ENCODE measurements at places on chromosomes 6 and 20.

DNA sequence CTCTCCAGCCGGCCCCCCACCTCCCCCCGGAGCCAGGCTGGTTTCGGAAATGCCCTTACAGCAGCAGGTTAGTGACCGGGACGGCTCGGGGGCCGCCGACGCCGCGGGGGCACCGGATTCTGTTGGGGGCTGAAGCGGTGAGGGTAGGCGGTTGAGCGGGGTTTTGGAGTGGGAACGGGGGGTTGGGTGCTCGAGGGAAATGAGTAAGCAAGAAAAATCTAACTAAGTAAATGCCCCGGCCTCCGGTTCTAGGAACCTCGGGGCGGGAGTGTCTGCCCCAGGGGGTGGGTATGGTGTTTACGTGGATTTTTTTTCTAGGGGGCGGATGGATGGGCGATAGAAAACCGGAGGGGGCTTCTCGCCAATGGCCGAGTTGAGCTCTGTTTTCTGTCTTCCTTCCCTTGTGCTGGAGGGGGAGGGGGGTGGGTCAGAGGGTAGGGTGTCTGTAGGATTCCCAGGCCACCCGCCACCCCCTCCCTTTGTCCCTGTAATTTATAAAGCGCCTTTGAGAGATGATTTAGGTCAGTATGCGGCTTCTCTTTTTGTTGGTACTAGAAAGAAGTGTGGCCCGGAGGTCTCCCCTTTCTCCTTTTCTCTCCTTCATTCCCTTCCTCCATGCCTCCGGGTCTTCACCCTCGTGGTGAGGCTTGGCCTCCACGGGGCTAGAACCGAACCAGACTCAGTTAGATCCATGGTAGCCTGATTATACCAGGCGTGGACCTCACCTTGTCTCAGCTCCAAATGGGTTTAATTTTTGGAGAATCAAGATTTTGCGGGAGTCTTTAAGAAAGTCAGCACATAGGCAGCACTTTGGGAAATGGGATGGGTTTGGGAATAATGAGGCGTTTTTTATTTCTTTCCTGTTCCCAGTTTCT lies 2.3 kb downstream of the E2F3 start:
- H3K27me3 ChIP-seq: no peaks in the 10 kb centered on the region
- H3K27ac ChIP-seq: peak overlapping the region; percentile 86
- H3K4me3 ChIP-seq: peak overlapping the region; percentile 87

DNA sequence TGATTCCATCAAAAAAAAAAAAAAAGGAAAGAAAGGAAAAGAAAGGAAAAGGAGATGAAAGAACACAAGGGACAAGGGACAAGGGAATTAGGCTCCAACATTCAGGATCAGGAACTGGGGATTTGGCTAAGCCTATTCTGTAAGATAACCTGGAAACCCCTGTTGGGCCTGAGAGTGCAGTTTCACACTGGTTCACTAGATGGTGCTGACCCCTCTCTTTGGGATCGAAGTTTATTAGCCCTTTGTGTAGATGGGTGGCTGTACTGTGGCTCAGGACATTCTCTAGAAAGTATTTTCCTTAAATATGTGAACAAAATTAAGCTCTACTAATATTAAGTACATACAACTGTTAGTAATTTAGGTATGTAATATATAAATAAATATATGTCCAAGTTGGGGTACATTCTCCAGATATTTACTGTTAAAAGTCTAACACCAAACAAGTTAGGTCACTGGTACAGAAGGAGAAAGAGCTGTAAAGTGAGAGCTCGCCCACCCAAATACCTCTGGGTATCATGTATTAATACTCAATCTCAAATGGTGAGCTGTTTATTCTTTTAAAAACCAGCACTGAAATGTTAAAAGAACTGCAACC lies 6.3 kb downstream of the OR2A4 start:
- H3K4me3 ChIP-seq: no peak overlapping the region
- H3K27ac ChIP-seq: no peak overlapping the region
- H3K27me3 ChIP-seq: no peaks in the 10 kb centered on the region

- H3K27me3 ChIP-seq: peaks cover 6% of the 10 kb centered on the region
- no peak for ATAC-seq
- H3K4me1 ChIP-seq: peaks cover 5% of the 10 kb centered on the region
- H3K27ac ChIP-seq: peak overlapping the region; percentile 61
These were observed 6.3 kb downstream of the SDCBP2 start for GRCh38 chr20:1322511-1323245.

- H3K4me1 ChIP-seq: no peaks in the 10 kb centered on the region
- peak overlapping the region; percentile 38 for H3K27ac ChIP-seq
- H3K36me3 ChIP-seq: no peaks in the 10 kb centered on the region
- no peak overlapping the region for H3K4me3 ChIP-seq
- ATAC-seq: no peak
These were observed 405.9 kb upstream of the SULF2 start for GRCh38 chr20:48191200-48191599.

DNA sequence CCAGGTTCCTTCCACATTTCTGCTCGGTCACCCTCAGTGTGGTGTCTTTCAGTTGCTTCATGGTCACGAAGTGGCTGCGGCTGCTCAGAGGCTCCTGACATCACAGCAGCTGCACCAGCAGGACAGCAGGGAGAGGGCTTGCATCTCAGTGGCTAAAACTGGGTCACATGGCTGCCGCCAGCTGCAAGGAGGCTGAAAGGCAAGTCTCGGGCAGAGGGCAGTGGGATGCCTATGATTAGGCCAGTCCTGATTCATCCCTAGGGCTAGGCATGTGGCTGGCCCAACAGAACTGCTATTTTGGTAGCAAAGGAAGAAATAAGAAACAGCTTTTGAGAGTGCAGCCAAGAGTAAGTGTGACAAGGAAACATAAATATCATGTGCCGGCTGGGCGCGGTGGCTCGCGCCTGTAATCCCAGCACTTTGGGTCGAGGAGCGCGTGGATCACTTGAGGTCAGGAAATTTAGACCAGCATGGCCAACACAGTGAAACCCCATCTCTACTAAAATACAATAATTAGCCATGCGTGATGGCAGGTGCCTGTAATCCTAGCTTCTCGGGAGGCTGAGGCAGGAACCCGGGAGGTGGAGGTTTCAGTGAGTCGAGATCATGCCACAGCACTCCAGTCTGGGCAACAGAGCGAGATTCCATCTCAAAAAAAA lies 46.6 kb downstream of the RBM38 start:
- H3K4me1 ChIP-seq: peaks cover 97% of the 10 kb centered on the region
- no peaks in the 10 kb centered on the region for H3K27me3 ChIP-seq
- H3K27ac ChIP-seq: peak overlapping the region; percentile 95

DNA sequence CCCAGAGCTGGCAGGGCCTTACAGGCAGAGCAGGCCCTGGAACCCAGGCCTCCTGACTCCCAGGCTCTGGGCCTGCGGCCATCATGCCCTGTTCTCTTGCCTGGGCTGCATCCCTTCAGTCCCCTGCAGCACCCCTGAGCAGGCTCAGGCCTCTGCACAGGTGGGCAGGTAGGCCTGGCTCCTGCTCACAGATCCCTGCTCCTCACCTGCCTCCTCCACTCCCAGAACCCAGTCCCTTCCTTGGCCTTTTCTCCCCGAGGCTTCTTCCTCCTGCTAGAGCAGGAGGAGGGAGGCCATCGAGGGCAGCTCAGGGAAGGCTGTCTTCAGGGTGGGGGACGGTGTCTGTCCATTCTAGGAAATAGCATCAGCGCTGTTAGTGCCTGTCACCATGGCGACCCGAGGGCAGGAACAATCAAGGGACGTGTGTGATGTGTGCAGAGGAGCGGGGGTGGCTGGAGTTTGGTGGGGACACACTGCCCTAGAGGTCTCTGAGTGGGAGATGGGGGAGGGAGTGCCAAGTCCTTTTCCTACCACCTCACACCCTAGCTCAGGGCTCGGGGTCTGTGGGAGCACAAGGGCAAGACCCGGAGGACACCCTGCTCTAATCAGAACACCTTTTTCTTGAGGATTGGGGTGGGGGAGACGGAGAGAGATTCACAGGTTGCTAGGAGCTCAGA lies 26.6 kb downstream of the GLP1R start:
- H3K4me1 ChIP-seq: no peaks in the 10 kb centered on the region
- no peak overlapping the region for H3K4me3 ChIP-seq
- H3K27ac ChIP-seq: no peak overlapping the region

DNA sequence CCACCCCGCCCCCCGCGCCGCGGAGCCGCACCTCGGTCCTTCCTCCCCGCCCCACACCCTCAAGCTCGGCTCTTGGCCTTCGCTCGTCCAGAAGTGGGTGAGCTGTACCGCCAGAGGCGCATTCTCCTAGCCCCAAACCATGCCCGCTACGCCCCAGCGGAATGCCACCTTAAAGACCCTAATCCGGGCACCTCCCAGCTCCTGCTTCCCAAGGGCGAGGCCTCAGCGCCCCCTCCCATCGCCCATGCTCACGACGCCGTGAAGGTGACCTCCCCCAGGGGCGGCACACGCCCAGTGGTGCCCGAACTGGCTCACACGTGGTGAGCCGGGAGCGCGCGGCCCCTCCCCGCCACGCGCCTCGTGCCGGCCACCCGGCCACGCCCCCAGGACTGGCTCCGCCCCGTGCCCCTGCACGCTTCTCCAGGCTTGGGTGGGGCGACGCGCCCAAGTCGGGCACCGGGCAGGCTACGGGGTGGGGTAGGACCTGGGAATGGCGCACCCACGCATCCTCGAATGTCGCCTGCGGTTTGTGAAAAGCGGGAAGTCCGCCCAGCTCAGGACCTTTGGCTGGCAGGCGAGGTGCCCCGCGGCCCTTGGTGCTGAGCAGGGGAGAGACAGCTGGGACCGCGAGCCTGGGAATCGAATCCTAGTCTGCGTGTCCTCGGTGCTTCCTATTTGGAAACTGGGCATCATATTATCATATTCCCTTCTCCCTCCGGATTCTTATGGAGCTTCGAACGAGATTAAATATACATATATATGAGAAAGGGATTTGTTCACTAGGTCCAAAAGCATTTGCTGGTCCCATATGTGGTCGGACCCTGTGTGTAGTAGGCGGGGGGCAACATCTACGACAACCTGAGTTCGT lies 941 bp upstream of the SOX12 start:
- peak overlapping the region; percentile 83 for H3K4me3 ChIP-seq
- ATAC-seq: peak; percentile 75
- H3K27ac ChIP-seq: peak overlapping the region; percentile 97
- H3K36me3 ChIP-seq: no peaks in the 10 kb centered on the region
- H3K27me3 ChIP-seq: no peaks in the 10 kb centered on the region

GRCh38 chr20:1005452-1006027 lies 3.4 kb upstream of the RSPO4 start:
- H3K27ac ChIP-seq: no peak overlapping the region
- no peaks in the 10 kb centered on the region for H3K4me1 ChIP-seq
- H3K27me3 ChIP-seq: peaks cover 80% of the 10 kb centered on the region
- no peaks in the 10 kb centered on the region for H3K36me3 ChIP-seq

DNA sequence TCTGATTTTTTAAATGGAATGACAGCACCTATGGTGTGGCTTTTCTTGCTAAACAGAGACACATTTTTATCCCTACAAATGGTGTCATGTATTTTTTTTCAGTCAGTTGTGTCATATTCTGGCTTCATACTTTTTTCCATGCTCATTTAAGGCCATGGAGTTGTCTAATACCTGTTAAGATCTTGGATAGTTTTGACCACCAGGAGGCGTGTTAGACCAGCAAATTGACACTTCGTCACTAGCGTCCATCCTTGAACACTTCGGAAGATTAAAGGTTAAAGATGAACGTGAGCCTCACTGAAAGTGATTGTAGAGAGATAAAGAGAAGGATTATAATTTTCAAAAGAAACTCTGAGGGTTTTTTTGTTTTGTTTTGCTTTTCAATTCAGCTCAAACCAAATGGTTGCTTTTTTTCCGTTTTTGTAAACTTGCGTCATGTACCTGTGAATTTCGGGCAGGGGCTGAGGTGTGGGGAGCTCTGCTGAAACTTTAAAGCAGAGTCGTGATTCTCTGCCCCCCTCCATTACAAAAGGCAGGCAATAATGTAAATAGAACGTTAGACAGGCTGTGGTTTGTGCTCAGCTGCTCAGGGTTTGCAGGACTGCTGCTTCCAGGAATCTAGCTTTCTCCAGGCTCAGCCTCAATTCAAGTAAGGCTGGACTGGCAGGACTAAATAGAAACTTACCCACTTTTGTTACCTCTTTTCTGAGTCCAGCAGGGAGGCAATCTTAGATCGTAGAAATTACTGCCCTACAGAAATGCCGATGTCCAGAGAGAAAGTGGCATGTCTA lies 245.1 kb downstream of the FOXA2 start:
- ATAC-seq: peak; percentile 41
- H3K36me3 ChIP-seq: no peaks in the 10 kb centered on the region
- no peaks in the 10 kb centered on the region for H3K4me1 ChIP-seq
- no peak overlapping the region for H3K4me3 ChIP-seq
- H3K27me3 ChIP-seq: peaks cover 53% of the 10 kb centered on the region
- no peak overlapping the region for H3K27ac ChIP-seq

GRCh38 chr6:49087369-49087768 lies 375.7 kb downstream of the MMUT start:
- no peak overlapping the region for H3K27ac ChIP-seq
- H3K4me3 ChIP-seq: no peak overlapping the region
- H3K36me3 ChIP-seq: no peaks in the 10 kb centered on the region
- no peaks in the 10 kb centered on the region for H3K4me1 ChIP-seq

DNA sequence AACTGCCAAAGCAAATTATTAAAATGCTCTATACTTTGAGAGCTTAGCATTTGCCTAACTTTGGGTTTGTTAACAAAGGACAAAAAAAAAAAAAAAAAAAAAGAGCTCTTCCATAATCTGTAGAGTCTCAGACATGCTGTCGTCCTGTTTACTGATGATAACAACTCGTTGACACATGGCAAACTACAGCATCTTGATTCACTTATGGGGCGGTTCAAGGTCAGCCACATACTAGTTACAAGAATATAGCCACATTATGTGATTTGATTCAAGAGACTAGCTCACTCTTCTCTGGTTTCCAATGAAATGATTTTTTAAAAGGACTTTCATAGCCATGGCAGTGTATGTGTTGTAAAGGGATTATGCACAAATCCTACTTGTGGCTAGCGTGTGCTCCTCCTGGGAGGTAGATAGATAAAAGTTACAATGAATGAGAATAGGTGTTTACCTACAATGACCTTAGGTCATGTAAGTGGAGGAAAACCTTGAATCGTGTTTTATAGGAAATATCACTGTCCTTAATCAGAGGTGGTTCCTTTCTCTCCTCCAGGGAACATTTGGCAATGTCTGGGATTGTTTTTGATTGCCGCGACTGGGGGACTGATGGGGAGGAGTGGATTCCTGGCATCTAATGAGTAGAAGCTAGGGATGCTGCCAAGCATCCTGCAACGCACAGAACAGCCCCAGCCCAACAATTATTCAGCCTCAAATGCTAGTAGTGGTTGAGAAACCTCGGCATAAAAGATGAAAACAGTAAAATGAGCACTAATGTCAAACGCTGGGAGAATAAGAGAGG lies 969.2 kb upstream of the SLC35B3 start:
- H3K4me3 ChIP-seq: no peak overlapping the region
- no peaks in the 10 kb centered on the region for H3K36me3 ChIP-seq
- H3K27ac ChIP-seq: no peak overlapping the region
- no peaks in the 10 kb centered on the region for H3K4me1 ChIP-seq
- H3K27me3 ChIP-seq: peaks cover 4% of the 10 kb centered on the region

DNA sequence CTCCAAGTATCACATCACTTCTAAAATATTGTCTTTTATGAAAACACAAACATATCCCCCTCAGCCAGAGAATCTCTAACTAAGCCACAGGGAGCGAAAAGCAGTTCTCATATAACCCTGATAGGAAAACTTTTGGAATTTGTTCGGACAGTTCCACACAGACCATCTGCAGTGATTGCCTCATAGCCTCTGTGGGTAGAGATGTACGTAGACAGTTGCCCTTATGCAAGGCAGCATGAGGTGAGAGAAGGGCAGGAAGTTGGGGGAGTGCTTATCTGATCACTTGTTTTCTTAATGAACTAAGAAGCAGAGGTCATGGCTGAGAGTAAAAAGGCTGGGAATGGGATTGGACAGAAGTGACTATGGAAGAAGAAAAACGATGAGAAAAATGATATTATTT lies 39.6 kb downstream of the SLC23A2 start:
- ATAC-seq: no peak
- H3K27me3 ChIP-seq: no peaks in the 10 kb centered on the region
- no peak overlapping the region for H3K4me3 ChIP-seq
- H3K27ac ChIP-seq: no peak overlapping the region
